Cerebellum (tissue), 4 donors: ENCODE measurements at places on chromosomes 13 and 19.

DNA sequence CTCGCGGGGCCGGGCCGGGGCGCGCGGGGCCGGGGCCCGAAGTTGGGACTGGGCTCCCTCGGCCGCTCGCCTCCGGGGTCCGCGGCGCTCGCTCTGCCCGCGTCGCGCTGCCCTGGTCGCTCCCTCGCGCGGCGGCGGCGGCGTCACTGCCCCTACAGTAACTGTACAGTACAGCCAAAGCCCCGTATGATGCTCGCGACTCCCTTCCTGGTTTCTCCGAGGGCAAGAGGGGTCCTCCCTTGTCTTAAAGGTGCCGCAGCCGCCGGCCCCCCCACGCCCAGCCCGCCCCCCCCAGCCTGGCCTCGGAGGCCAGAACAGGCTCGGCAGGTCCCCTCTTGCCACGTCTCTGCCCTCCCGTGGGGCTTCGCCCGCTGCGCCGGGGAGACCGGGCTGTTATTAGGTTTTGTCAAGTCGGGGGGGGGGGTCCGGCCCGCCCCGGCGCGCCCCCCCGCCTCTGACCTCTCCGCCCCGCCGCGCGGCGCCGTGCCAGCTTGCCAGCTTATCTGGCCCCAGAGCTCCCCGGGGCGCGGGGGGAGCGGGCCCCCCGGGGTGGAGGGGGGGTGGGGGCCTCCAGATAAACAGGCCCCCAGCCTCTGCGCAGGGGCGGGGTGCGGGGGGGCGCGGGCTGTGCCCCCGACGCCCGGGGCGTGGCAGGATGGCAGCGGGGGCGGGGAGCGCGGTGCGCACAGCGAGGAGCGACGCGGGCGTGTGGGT is at the start of gene ZBTB7A:
TSS of gene ZBTB7A (minus strand) at position 218 of the 714 bp plus-strand sequence. CDS start 11,667 bp downstream, outside the sequence.
- DNase-seq, result peak; percentile 72

DNA sequence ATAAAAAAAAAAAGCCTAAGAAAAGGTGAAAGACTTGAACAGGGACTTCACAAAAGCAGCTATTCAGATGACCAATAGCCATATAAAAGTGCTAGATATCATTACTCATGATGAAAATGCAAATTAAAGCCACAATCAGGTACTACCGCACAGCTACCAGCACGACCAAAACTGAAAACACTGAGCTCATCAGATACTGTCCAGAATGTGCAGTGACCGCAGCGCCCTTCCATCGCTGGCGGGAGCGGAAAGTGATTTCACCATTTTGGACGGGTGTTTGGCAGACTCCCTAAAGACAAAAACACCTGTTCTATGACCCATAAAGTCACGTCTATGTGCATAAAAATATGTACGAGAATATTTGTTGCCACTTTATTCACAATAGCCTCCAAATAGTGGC is 60.7 kb downstream of the SLC6A16 start:
- DNase-seq, result no peak

DNA sequence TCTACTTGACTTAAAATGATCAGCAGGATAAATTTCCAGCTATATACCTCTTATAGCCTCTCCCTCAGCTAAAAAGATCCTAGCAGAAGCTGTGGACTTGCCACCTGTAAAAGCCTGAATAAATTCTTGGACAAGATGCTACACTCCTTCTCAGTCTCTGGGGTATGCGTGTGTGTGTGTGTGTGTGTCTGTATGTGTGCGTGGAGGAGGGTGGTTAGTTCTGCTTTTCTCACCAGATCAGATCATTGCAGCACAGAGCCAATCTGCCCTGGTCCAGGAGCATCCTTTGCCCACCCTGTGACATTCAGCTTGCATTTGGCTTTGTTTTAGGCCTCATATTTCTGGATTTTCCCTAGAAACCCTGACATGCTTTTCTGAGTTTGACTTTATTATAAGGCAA is 438.3 kb downstream of the RFC3 start:
- no peak for DNase-seq

GRCh38 chr13:98415326-98416070 is 161.4 kb downstream of the STK24 start:
- DNase-seq, result no peak
